ENCODE measurements at places on chromosomes 16 and 17. TPM values are rescaled to one million over a fixed set of nuclear protein-coding genes. Genes with fewer than 3 reads are reported as not detected.

Gene FMNL1
- 3.4 TPM for total RNA-seq

DNA sequence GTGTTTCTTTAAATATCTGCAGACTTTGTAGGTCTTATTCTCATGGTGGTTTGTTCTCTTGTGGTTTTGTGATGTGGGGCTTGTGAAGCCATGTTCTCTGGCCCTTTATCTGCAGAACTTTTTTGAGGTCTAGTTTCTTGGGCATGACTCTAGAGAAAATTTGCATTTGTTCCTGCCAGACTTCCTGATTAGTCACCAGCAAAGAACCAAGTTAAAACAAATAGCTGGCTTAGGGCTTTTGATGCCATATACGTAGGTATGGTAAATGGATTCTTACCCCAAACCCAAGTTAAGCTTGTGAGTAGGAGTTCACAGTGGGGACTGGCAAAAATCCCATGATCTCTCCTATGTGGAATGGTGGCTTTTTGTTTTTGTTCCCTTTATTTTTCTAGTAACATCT is 68.7 kb upstream of the IRX3 start:
- DNase-seq = no peak

- no peak for DNase-seq
Measured at GRCh38 chr16:10178080-10178479, 4.1 kb downstream of the GRIN2A start.

Gene CCL15
- not detected for total RNA-seq

DNA sequence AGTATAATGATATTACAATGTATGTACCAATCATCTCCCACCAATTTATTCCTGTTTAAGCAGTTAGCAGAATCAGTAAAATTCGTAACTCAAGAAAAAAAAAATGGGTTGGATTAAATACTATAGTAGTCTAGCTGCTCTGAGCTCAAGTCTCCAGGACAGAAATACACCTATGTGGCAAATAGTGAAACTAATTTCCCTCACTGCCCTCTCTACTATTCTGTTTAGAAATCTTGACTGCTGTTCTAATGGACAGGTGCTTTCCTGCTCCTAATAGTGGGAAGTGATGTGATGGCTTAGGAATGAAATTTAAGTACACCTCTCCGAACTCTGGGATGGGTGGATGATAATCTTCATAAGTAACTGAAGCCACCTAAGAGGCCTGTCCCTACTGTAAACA is 175.7 kb downstream of the KCNJ2 start:
- no peak for DNase-seq

Gene BCAS3
- total RNA-seq = 51.2 TPM

- DNase-seq = no peak
Measured at GRCh38 chr17:72555052-72555451, 434.2 kb downstream of the SOX9 start.

Measured in cerebellum (tissue), 4 donors.